Activated naive CD8-positive, alpha-beta T cell treated with anti-CD3 and anti-CD28 coated beads, Interleukin-2, amount 10 ng/mL, durations not matched to agents 7 days and 5 days (primary cell): ENCODE measurements at places on chromosomes 3 and 15. TPM values are rescaled to one million over a fixed set of nuclear protein-coding genes. Genes with fewer than 3 reads are reported as not detected.

OXSM gene
- total RNA-seq = 13.6 TPM

CTXN2 gene
- total RNA-seq = not detected

CLDN16 gene
- not detected for total RNA-seq

IGDCC3 gene
- total RNA-seq = not detected

EFHB gene
- total RNA-seq = not detected
